ENCODE measurements at places on chromosomes 16 and 17.

DNA sequence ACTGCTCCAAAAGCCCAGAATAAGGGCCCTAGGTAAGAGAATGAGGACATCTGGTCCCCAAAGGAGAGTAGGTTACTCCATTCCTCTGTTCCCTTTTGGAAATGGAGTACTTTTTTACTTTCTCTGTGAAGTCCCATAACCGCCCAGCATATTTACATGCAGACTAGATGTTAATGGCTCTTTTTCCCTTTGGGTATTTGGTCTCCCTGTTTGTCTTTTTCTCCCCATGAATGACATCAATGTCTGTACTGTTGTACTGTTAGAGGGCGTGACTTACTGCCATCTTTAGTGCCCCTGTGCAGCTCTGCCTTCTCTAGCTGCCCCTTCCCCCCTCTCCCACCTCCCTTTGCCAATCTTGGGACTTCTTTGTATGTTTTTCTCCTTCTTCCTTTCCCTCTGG, 19.0 kb downstream of the GPR179 start:
- no peak for DNase-seq

DNA sequence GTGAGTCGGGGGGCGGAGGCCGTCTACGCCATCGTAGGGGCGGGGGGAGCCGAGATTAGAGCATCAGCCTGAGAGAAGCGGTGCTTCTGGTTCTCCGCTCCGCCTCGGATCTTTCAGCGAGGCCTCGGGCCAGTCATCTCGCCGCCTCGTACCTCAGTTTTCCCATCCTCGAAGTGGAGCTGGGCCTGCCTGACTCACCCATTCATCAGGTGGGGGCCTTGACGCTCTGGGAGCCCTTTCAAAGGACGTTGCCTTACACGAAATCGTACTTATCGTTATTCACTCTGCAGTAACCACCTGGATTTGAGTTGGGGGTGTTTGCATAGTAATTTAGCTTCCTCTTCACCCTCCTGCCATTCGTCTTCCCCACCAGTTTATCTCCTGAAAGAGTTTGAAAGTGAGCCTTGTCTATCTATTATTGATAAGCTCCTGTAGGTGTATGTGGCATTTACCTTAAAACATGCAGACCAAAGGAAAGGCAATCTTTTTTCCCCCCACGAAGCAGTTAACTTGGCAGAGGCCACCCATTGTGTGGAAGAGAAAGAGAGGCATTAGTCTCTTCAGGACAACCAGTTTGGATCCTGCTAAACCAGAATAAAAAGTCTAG, 674 bp downstream of the TAF15 start:
- no peak for DNase-seq

GRCh38 chr16:72508191-72508590, 336.2 kb upstream of the PMFBP1 start:
- no peak for DNase-seq

DNA sequence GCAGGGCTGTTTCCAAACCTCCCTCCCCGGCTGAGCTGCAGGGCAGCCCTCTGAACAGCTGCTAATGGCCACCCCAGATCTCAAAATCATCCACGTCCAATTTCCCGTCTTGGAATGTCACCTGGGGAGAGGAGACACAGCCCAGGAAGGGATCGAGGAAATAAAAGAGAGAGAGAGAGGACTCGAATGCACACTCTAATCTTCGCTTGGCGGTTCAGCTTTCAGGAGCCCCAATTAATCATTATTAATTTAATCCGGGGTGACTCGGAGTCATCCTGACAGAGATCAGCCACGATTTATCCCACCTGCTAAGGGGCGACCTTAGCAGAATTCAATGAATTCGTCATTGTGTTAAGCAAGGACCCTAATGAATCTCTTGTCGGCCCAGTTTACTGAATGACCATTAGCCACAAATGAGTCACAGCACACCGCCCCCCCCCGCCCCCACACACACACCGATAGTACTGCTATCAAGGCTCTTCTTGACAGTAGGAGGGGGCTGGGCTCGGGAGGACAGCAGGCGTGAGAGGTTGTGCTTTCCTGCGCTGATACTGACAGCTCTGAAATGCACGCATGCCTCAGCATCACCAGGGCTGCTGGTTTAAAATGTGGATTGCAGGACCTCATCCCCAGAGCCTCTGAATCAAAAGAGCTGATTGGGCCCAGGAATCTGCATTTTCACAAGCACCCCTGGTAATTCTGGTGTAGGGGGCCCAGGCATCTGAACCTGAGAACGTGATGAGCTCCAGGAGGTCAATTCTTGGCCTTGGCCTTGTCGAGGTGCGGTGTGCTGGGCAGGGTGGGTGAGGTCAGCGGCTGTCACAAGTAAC, 190.0 kb upstream of the CIBAR2 start:
- DNase-seq = no peak

- no peak for DNase-seq
Observed at GRCh38 chr16:2954656-2955381, 9.3 kb upstream of the KREMEN2 start.

- DNase-seq = peak; percentile 83
Observed at GRCh38 chr16:2927010-2927646, 15.4 kb downstream of the FLYWCH1 start.

GRCh38 chr16:4505356-4506147, 29.4 kb downstream of the HMOX2 start:
- DNase-seq = peak; percentile 79

DNA sequence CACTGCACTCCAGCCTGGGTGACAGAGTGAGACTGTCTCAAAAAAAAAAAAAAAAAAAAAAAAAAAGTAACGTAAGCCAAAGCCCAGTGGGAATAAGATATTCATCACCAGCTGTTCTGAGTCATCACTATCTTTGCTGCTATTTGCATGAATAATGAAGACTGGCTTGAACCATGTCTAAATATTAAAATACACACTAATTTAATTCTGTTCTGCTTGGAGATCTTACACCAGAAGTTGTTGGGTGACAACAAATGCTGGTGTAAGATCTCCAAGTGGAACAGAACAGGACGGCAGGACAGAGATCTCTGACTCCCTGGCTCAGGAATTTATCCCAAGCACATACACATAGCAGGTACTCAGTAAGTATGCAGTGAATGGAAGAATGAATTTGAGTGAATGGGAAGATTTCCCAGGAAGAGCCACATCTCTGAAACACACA, 19.6 kb downstream of the DNAH17 start:
- no peak for DNase-seq

DNA sequence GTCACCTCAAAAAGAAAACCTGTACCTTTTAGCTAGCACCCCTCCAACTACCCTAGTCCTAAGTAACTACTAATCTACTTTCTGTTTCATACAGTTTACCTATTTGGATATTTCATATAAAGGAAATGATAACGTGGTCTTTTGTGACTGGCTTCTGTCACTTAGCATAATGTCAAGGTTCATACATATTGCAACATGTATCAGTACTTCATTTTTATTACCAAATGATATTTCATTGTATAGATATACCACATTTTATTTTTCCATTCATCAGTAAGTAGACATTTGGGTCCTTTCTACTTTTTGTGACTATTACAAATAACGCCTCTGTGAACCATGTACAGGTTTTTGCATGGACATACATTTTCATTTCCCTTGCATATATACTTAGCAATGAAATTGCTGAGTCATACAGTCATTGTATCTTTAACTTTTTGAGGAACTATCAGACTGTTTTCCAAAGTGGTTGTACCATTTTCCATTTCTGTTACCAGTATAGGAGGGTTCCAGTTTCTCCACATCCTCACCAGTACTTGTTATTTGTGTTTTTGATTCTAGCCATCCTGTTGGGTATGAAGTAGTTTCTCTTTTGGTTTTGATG, 23.7 kb downstream of the MOSMO start:
- DNase-seq = no peak

DNA sequence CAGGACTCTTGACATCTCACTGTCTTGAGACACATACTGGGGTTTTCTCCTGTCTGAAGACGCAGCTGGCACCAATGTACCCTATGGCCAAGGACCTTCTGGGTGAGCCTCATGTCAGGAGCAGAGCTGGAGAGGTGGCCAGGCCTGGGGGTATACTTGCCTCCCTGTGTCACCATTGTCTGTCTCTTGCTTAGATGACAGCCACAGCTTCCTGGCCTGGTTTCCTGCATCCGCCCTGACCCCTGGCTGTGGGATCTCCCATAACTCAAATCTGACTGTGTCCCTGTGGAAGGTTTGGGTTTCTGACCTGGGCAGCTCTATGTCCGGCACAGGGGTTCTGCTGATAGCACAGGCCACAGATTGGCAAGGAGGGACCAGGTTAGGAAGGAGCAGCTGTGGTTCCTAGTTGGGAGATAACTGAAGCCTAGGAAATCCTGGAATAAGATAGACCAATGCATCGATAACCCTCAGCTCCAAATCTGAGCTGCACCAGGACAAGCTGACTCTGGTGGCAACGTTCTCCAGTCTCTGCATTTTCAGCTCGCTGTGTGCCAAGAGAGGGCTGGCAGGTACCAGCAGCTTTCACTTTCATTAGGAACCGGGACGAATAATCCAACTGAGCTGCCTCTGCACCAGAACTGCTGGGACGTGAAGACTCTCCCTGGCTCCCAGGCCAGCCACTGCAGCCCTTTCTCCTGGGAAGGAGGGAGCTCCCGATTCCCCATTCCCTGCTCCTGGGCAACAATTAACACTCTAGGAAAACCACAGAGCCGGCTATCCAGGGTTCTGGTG, 5.0 kb downstream of the DEXI start:
- no peak for DNase-seq

GRCh38 chr17:39744836-39745215, 7.1 kb downstream of the GRB7 start:
- DNase-seq = no peak

DNA sequence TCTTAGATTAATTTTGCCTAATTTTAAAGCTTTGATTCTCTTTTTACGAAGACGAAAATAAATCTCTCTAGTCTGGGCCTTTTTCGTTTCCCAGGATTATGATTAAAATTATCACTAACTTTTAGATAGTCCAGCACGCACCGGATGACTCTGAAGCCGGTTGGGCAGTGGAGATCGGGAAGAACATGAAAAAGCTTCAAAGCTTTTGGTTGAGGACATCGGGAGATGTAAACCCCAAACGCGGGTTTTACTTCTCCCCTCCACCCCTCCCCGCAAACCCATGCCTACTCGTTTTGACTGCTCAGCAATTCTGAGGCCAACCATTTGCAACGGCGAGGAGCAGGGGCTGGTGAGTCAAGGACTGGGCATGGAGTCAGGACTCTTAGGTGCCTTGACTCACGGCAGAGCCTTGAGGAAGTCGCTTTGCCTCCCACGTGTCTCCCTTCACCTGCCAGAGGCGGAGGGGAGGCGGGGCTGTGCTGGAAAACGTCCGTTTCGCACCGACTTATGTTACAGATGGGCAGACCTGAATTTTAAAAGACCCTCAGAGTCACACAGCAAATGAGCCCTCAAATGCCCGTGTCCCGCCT, 989 bp upstream of the DUSP14 start:
- peak; percentile 38 for DNase-seq

DNA sequence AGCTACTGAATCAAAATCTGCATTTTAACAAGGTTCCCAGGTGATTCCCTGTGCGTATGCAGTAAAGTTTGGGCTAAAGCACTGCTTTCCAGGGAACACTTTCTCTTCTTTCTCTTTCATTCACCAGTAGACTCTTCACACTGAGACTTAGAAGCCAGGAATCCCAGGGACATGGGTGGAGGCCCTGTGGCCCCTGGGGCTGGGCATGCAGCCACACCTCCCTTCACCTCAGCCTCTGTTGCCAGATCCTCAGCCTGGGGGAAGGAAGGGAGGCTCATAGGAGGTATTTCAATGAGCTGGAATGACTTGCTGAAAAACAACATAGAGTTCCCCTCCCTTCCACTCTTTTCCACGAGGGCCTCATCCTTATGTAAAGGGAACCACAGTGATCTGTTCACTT, 1.2 kb downstream of the G6PC3 start:
- no peak for DNase-seq

GRCh38 chr16:81429045-81429521, 15.5 kb upstream of the CMIP start:
- no peak for DNase-seq

DNA sequence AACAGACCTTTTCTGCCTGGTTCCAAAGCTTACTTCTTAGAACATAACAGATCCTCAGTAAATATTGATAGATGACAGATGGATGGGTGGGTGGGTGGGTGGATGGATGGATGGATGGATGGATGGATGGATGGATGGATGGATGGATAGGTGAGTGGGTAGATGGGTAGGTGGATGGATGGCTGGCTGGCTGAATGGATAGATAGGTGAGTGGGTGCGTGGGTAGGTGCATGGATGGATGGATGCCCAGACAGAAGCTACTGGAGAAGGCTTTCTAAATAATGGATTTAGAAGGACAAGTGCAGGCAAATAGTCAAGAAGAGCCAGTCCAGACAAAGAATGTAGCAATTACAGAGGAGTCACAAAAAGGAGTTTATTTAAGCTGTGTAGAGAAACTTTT, 19.6 kb downstream of the SCNN1G start:
- no peak for DNase-seq

DNA sequence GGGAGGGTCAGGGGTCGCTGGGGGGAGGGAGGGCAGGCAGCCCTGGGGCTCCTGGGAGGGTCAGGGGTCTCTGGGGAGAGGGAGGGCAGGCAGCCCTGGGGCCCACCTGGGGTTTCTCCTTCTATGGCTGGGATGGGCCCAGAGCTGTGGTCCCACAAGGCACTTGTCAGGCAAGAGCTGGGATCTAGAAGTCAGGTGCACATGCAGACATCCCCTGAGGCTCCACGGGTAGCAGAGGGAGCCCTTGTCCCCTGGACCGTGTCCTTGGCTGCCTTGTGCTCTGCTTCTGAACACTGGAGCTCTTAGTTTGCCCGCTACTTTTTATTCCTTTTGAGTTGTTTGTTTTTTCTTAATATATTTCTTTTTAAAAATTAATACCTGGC, 1.8 kb downstream of the TUBB3 start:
- DNase-seq = no peak

GRCh38 chr17:76004750-76005262, 4.2 kb downstream of the CDK3 start:
- DNase-seq = no peak

- no peak for DNase-seq
Observed at GRCh38 chr17:42313773-42314566, 25.7 kb downstream of the STAT5A start.

- DNase-seq = no peak
Observed at GRCh38 chr16:57471852-57472664, 9.6 kb downstream of the POLR2C start.

GRCh38 chr16:51952500-51952899, 594.4 kb downstream of the TOX3 start:
- no peak for DNase-seq

DNA sequence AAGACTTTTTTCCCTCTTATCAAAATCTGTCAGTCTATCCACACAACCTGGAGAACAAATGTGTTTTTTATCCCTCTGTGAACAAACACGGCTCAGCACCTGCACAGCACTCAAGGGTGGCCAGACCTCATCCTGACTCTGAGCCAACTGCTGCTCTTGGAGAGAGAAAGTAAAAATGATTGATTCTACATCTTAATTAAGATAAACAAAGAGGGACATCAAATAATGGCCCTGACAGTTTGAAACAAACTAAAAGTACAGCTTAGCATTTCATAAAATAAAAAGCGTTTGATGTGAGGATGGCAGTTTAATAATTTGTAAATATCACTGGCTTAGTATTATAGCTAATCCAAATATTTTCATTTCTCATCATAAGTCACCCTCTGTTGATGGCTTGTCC, 106.2 kb downstream of the SNX11 start:
- no peak for DNase-seq

- no peak for DNase-seq
Observed at GRCh38 chr16:3058139-3059030, 7.1 kb upstream of the IL32 start.

Data from T follicular helper cell (primary cell).